ENCODE measurements at places on chromosomes 6 and 20.
A peak's percentile ranks its signal among the peaks of the same experiment; 100 is the strongest.

GRCh38 chr6:121867095-121867494 is 431.6 kb downstream of the GJA1 start:
- no peak for DNase-seq

GRCh38 chr20:13420625-13421024 is 199.6 kb downstream of the ISM1 start:
- DNase-seq = no peak

DNA sequence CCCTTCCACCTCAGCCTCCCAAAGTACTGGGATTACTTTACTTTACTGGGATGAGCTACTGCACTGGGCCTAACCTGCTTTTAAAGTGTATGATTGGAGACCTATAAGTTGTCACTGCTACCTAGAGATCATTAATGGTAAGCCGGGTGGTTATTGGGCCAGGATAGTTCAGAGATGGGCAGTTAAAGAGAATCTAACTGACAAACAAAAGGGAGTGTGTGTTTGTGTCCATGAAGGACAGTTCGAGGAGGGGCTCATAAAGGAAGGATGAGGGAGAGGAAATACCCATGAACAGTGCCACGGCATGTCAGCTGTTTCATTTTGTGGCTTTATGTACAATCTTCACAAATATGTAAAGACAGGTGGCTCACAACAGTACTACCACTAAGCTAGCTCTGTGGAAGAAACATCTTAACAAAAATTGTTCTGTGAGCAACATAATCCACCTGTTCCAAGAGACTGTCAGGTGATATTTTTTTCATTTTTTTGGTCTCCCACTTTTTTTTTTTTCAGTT is 69.7 kb upstream of the FAM8A1 start:
- DNase-seq = no peak

- peak; percentile 92 for DNase-seq
These were observed 12.3 kb downstream of the HMGN4 start for GRCh38 chr6:26550250-26550993.

- no peak for DNase-seq
These were observed 18.2 kb downstream of the AKAP12 start for GRCh38 chr6:151257985-151258445.

GRCh38 chr6:148392671-148393070 is 50.0 kb downstream of the SASH1 start:
- DNase-seq = no peak

DNA sequence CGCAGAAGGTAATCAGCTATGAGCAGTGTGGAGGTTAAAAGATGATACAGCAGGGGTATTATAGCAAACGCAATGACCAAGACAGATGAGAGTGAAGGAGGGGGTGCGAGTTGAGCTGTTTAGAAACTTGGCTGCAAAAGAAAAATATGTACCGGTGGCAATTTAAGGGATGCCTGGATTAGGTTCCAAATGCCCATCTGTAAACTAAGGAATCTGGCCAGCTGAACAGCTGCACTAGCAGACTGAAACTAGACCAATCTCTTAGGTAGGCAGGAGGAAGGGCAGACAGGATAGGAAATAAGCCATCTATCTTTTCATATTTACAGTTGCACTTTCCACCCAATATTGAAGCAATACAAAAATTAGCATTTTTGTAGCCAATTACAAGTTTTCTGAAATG is 407.6 kb downstream of the HTR1B start:
- DNase-seq = no peak

DNA sequence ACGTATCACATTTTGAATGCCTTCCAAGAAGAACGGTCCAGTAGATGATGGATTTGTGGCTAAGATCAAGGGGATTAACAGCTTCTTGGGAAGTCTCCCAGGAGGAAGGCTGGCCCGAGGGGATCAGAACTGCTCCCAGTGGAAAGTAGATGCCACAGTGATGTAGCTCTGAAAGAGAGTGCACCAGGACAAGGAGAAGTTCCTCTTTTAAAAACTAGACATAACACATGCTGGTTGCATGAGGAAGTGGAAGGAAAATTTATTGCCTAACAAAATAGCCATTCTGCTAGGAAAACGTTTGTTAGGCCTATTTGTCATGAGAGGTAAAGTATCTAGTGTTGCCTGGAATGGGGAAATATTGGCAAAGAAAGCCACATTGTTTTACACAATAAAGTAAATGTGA is 87.8 kb downstream of the CDH26 start:
- DNase-seq = no peak

- DNase-seq = no peak
These were observed 45.4 kb upstream of the NKX2-2 start for GRCh38 chr20:21559305-21559704.

DNA sequence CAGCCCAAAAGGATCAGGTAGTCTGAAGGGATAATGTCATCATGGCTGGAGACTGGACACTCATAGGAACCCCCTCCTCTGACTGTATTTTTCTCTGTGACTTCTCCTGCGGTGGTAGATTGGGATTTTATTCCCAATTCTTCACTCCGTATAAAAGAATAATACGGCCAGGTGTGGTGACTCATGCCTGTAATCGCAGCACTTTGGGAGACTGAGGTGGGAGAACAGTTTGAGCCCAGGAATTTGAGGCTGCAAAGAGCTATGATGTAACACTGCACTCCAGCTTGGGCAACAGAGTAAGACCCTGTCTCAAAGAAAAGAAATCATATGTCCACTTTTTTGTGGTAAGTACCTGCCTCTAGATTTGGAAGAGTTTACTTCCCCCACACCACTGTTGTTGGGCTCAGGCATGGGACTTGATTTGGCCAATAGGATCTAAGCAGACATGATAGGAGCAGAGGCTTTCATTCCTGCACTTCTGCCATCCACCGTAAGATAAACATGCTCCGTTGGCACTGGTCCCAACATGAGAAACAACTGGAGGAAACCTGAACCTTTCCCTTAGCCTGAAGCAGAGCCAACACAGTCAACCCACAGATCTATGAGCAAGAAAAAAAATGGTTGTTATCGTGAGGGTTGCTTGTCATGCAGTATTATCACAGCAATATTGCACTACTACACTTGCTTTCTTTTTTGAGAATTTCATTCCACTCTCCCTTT is 82.0 kb downstream of the JPH2 start:
- DNase-seq = no peak

- no peak for DNase-seq
These were observed 158.1 kb upstream of the B3GAT2 start for GRCh38 chr6:71114986-71115385.

DNA sequence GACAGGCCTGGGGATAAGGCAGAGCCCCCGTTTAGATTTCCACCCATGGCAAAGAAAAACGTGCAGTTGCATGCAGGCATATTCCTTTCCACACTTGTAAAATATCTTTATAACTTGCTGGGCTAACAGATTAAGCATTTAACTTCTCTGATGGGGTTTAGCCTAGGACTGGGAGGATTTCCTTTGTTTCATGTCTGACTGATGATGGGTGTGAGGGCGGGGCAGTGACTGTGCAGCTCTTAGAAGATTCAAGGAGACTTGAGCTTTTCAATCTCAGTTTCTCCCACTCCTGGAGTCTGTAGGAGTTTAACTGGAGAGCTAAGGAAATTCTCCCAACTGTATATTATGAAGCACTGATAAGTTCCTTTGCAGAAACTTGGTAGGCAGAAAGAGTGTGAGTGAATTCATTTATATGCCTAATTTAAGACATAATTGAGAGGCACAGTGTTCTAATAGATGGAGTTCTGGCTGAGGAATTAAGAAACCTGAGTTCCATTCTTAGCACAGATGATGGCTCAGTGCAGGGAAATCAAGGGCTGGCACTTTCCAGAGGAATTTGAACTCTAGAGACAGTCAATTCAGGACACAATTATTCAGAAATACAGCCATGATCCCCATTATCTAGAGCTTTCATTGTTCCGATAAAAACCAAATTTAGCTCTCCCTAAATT is 214.6 kb upstream of the CNR1 start:
- no peak for DNase-seq

DNA sequence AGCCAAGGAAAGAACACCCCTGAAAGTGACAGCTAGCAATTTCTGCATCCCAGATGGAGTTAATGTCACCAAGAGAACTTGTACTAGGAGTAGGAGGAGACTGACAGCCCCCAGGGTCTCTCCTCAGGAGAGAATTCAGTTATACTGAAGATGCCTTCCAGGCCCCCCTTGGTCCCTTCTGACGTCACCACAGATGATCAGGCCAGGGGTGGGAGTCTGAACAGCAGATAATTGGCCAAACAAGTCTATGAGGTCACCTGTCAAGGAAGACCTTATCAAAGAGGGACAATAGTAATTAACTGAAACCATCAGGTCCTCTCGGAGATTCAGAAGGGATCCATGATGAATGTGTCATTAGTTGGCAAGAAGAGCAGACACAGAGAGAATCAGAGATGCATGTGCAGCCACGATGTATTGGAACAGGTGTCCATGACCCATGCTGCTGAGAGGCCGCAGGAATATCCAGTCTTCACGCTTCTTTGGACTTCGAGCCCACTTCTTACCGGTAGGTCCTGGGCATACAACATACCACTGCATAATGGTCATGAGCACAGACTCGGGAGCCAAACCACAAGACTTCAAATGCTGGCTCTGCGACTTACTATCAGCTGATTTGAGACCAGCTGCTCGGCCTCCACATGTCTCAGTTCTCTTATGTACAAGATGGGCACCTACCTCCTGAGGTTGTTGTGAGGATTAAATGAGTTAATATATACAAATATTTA is 10.2 kb downstream of the TRIM10 start:
- no peak for DNase-seq

- DNase-seq = no peak
These were observed 4.8 kb downstream of the NOP56 start for GRCh38 chr20:2657241-2657640.

DNA sequence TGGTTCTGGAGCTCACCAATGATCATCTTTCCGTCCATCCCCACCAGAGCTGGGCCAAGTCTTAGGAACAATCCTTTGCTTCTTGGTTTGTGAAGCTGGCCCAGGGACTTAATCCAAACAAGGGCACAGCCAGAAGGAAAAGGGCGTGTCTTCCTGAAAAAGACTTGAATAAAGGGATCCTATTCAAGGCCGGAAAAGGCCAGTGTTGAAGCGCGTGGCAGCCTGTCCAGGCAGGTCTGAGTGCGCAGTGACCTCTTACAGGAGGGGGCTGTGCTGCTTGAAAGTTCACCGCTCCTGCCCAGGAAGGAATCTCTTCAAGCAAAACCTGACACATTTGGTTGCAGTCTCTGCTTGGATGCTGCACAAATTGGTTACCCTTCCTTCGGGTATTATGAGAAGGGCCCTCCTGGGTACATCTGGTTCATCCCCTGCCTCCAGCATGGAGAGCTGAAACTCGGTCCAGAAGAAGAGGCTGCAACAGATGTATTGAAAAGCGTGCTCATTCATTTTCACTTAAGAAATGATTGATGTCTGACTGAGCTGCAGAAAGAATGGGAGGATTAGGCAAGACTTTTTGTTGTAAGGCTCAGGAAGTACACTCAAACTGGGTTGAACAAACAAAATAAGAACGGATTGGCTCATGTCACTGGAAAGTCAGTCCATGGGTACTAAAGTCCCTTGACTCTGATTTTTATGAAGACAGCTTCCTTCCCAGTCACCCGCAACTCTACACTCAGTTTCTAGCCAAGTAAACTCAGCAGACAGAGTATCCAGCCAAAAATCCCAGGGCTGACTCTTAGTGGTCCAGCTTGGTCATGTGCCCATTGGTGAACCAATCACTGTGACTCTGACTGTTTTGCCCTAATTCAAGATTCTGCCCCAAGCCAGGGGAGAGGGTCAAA is 136.3 kb downstream of the TFAP2C start:
- no peak for DNase-seq

DNA sequence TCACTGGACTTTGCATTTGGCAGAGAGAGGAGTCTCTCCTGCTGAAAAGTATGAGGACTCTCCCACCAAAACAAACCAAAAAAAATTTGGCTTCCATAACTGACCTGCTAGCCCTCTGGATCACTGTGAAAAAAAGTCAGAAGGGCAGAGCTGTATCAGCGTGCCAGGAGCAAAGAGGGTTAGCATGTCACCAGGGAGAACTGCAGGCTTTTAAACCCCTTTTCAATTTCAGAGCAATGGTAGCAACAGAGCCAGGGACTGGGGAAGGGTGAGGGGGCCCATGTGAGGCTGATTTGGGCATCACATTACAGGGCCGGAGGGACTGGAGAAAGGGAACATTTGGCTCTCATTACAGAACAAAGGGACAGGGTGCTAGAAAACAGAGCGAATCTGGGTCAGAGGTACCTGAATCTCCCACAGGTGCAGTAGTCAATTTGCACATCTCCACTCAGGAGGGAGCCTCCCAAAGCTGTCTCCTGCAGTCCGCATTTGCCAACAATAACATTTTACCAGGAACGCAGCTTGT is 185.7 kb upstream of the EYA4 start:
- DNase-seq = peak; percentile 28

- no peak for DNase-seq
These were observed 64.7 kb upstream of the MTHFD1L start for GRCh38 chr6:150800674-150801314.

DNA sequence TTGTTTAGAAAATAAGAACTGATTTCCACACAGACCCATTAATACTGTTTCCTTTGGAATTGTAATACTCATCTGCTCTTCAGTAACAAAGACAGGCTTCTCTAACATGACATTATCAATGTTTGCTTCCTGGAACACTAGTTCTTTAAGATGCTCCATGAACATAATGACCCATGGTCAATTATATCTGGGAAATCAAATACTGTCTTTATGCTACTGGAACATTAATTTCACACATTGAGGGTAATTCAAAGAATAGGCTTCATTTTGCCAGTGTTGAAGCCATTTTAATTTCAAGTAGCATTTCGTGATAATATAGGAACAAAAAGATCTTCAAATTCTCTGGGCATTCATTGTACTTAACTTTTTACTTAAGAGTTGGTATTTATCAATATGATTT is 80.9 kb downstream of the OPN5 start:
- no peak for DNase-seq

DNA sequence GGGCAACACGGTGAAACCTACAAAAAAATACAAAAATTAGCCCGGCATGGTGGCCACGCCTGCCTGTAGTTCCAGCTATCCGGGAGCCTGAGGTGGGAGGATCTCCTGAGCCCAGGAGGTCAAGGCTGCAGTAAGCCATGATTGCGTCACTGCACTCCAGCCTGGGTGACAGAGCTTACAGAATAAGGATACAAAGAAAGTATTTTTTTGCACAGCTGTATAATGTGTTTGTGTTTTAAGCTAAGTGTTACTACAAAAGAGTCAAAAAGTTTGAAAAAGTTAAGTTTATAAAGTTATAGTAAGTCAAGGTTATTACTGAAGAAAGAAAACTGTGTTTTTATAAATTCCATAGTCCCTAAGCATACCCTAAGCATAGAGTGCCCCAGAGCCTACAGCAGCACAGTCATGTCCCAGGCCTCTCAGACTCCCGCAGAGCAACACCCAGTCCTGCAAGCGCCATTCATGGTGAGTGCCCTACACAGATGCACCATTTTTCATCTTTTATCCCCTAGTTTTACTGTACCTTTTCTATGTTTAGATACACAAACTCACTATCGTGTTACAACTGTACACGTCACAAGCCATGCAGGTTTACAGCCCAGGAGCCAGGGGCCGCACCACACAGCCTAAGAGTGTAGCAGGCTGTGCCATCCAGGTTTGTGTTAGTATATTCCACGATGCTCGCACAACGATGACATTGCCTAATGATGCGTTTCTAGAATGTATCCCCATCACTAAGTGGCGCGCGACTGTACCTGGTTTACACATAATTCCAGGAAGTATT is 22.4 kb downstream of the TAF4 start:
- DNase-seq = no peak

Measured in H7 (cell line).